Transverse colon (tissue), 4 donors: ENCODE measurements at places on chromosomes 7 and 10.

GRCh38 chr10:42753126-42753506 lies 29.5 kb upstream of the BMS1 start:
- DNase-seq, result peak; percentile 83

DNA sequence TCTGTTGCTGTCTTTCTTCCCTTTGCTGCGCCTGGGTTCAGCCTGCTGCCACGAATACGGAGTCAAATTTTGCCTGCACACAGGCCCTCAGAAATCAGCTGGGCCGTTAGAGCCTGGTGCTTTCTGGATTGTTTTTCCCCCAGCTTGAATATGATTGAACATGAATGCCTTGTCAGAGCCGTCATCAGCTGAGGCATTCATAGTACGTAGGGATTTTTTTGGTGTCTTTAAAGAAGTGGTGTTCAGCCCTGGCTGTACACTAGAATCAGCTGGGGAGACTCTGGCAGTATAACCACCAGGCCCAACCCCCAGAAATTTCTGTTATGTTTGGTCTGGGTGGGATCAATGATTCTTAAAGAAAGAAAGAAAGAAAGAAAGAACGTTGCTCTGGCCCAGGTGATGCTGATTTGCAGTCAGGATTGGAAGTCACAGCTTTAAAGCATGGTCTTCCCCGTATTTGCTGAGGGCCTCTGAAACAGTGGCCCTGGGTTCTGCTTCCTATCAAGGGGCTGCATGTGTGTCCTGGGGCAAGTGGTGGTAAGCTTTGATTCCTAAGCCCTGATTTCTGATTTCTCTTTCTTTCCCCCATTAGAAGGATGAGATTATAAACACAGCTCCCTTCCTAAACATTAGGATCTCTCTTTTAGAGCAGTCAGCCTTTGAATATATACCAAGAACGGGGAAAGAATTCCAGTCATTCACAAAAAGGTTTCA lies 24.7 kb downstream of the NUB1 start:
- DNase-seq, result no peak

DNA sequence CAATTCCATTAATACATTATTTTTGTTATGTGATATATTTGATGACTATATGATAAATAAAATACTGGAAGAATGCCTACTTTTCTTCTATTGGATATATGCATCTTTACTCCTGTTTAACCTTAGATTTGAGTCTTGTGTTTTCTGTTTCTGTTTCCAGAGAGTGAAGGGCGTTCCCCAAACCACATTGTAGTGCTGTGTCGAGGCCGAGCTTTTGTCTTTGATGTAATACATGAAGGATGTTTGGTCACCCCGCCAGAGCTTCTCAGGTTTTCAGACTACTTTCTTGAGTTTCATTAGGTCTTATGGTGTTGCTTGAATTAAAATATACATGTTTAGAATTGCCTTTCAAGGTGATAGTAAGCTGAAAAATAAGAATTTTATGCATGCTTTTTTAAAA lies 23.8 kb downstream of the CROT start:
- DNase-seq, result no peak

DNA sequence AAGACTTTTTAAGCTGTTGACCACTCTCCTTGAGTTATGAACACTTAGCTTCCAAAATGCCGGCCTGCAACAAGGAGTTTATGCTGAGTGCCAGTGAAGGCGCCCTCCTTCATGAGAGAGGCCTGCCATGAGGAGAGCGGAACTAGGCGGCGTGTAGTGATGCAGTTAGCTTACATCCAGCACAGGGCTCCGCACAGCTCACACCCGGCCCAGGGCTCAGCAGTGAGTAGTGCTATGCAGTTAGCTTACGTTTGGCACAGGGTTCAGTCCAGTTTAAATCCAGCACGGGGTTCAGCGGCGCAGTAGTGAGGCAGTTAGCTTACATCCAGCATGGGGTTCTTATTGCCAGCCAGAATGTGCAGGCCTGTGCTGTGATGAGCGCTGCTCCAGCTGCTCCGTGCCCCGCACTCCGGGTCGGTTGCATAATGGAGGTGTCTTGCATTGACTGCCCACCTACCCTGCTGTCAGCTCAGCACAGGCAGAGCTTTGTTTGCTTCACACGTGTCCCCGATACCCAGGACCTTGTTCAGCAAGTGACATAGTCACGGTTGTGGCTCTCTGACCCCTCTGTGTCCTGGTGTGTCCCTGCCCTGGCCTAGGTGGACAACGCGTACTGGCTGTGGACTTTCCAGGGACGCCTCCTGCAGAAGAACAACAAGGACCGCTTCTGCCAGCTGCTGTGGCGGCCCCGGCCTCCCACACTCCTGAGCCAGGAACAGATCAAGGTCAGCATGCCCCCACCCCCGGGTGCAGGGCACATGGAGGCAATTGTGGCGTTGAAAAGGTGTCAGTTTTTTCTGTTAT lies 21.9 kb downstream of the EIF3B start:
- DNase-seq, result no peak
